IMR-90 (cell line): ENCODE measurements at places on chromosomes 1 and 21. TPM values are rescaled to one million over a fixed set of nuclear protein-coding genes. Genes with fewer than 3 reads are reported as not detected.

GRCh38 chr1:95503278-95504030, 269.4 kb downstream of the RWDD3 start:
- no peak for DNase-seq

DNA sequence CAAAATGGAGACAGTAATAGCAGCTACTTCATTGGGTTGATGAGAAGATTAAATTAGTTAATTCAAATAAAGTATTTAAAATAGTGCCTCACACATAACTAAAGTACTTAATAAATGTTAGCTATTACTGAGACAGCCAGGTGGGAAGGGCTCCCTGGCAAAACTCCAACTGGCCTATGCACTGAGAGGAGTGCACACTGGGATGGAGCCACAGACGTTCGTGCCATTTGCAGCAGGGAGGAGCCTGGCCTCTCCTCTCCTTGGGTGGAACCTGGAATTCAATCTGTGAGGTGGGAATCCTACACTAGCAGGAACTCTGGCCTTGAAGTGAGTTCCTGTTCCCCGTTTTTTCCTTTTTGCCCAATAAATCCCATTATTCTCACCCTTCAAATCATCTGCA, 28.1 kb downstream of the SLC5A9 start:
- DNase-seq, result no peak

DNA sequence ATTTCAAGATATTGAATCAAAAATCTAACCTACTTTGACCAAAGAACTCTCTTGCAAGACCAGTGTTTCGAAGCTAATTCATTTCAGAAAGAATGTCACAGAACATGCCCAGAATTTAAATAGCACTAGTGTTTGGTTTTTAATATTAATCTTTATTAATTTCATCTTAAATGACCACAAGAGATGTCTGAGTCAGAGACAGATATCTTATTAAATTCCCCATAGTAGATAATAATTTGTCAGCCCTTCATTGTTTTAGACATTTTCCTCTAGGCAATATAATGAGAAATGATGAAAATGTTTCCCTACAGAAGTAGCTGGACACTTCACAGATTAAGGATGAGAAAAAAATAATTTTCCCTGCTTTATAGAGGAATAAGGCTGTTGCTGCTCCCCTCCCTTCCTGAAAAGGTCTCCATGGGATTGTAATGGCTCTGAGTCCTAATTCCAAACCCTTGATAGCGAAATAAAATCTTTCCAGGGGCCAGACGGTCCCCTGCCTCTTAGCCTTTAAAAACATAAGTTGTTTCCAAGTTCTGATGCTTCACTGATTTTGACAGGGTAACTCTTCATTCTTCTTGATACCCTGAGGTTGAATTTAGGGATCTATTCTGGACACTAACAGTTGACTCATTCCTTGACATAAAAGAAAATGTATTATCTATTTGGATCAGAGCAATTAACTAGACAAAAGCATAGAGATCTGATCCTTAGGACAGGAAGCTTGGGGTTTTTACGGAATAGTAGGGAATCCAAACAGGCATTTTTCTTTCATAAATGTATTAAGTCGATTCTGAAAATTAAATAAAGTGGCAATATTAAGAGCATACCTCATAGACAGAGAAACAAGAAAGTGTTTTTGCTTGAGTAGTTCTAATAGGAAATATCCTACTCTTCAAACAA, 820.8 kb downstream of the BRINP3 start:
- no peak for DNase-seq

- DNase-seq, result peak; percentile 33
Observed at GRCh38 chr1:23452011-23452411, 27.5 kb upstream of the TCEA3 start.

GRCh38 chr1:20367116-20367585, 76.5 kb downstream of the VWA5B1 start:
- DNase-seq, result peak; percentile 45

DNA sequence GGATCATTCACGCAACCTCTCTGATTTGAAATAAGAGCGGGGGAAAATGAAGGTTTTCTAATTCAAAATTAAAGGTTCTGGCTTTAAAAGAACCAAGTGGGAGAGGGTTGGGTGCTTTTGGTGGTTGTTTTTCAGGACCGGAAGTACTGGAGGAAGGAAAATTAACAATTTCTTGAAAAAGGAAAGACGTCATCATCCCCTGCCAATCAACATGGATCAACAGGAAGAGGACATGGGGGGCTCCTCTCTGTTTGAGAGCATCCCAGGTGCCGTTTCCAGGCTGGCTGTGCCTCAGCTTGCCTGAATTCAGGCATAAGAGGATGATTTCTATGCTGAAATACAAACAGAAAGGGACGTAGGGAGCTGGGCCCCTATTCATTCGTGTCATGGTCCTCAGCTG, 21.6 kb upstream of the NID1 start:
- no peak for DNase-seq

DNA sequence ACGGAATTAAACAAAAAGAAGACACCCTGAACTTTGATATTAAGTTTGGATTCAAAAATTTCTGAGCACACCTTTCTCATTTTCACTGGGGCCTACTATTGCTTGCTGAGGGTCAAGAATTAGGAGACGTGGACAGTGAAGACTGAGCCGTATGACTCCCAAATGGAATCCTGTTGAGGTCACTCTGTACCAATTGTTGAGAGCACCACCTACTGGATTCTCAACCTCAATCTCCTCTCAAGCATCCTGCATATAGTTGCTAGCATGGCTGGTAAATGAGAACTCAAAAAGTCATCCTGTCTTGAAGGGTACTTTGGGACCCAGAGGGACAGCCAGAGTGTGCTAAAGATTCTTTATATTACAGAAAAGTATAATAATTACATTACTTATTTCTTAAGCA, 20.2 kb upstream of the MTR start:
- DNase-seq, result peak; percentile 15

- no peak for DNase-seq
Observed at GRCh38 chr1:2224631-2225428, 3.3 kb upstream of the SKI start.

GRCh38 chr1:36609241-36610027, 126.7 kb upstream of the CSF3R start:
- DNase-seq, result peak; percentile 29

- DNase-seq, result no peak
Observed at GRCh38 chr1:240332672-240333071, 241.0 kb downstream of the FMN2 start.

GRCh38 chr1:15346346-15347030, 63.2 kb upstream of the EFHD2 start:
- no peak for DNase-seq

DNA sequence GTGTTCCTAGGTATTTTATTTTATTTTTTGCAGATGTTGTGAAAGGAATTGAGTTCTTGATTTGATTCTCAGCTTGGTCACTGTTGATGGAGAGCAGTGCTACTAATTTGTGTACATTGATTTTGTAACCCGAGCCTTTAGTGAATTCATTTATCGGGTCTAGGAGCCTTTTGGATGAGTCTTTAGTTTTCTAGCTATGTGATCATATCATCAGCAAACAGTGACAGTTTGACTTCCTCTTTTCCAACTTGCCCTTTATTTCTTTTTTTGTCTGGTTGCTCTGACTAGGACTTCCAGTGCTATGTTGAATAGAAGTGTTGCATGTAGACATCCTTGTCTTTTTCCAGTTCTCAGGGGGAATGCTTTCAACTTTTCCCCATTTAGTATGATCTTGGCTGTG, 138.9 kb downstream of the LHX8 start:
- no peak for DNase-seq

DNA sequence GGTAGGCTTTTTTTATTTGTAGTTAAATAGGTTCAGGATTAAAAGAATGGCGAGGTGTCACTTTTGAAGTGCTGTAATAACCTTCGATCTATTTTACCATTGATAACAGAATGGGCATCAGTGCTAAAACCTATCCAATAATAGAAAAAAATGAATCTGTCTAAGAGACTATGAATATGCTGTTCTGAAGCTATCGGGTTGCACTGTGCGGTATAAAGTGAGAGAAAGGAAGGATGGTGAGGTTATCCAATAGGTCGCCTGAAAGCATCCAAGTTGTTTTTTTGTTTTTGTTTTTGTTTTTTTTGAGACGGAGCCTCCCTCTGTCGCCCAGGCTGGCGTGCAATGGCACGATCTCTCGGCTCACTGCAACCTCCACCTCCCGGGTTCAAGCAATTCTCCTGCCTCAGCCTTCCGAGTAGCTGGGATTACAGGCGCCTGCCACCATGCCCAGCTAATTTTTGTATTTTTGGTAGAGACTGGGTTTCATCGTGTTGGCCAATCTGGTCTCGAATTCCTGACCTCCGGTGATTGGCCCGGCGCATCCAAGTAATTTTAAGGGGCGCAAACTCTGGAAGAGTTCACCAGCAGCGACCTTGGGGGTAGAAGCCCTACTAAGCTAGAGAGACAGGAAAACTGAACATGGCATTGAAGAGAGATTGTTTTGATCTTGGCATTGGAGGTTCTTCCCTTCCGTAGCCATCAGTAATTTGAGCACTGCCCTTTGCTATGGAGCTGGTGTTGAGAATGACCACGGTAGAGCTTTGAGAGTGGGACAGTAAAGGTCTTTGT, 8.7 kb upstream of the MDM4 start:
- DNase-seq, result peak; percentile 22

GRCh38 chr21:25986928-25987327, 183.6 kb downstream of the APP start:
- no peak for DNase-seq

DNA sequence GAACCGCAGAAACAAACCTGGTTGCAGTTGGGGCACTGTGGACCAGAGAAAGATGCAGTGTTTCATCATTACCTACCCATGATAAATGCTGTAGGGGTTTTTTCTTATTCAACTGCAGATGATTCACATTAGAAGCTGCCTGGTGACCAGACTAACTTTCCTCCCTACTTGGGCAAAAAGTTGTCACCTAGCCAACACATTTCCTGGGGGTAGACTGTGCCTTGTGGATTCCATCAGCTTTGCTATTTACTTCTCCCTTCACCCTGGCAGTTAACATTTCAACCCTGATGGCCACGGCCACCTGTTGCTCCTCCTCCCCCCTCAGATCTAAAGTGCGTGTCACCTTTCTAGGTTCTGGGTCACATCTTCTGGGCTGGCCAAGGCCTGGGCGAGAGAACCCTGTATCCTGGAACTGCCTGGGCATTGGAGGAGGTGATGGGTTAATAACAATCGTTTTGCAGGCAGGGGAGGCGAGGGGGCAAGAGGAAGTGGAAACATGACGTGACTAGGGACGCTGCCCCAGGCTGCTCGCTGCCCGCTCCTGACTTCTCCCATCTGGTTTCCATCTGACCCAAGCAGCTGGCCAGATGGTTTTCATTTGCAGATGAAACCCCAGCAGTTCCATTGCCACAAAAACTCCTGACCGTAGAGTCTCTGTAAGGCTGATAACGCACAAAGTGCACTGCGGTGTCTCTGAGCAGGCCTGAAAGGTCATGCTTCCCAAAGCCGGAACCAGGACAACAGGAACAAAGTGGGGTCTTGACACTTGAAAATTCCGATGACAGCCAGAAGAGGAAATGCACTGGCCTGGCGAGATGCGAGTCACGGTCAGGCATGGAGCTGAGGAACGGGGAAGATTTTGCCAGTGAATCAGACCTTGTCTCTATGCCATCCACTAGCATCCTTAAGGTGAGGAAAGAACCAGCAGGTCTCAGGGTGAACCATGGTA, 36.6 kb downstream of the CAPZB start:
- DNase-seq, result peak; percentile 93

DNA sequence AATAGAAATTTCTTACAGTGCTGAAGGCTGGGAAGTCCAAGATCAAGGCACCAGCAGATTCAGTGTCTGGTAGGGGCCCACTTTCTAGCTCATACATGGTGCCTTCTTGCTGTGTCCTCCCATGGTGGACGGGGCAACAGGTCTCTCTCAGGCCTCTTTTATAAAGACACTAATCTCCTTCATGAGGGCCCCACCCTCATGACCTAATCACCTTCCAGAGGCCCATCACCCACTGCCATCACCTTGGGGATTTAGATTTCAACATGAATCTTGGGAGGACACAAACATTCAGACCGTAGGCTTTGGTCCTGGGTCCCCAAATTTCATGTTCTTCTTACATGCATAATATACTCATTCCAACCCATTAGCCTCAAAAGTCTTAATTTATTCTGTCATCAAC, 71.5 kb downstream of the PGM1 start:
- DNase-seq, result no peak

- no peak for DNase-seq
Observed at GRCh38 chr1:174894117-174894762, 105.5 kb upstream of the CACYBP start.

- no peak for DNase-seq
Observed at GRCh38 chr1:19477284-19478249, 7.8 kb downstream of the CAPZB start.

- no peak for DNase-seq
Observed at GRCh38 chr1:27489501-27489972, 430 bp downstream of the WASF2 start.

GRCh38 chr1:203448521-203449061, 27.0 kb upstream of the PRELP start:
- no peak for DNase-seq

DNA sequence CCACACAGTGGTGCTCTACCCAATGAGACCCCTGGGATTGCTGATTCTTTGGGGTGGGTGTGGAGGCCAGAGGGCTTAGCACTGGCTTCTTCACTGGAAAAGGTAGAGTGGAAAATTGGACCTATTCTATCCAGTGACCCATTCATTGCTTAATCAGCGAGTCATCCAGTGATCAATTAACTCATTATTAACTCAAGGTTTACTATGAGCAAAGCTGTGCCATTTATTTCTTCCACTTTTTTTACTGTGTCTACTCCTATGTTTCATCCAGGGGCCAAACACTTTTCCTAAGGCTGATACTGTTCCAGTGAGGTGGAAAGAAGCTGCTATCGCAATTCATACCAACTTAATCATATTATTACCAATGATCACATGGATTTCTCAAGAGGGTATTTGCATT, 363.9 kb downstream of the RPS6KC1 start:
- no peak for DNase-seq

- no peak for DNase-seq
Observed at GRCh38 chr21:44509539-44509938, 30.5 kb downstream of the KRTAP10-1 start.

DNA sequence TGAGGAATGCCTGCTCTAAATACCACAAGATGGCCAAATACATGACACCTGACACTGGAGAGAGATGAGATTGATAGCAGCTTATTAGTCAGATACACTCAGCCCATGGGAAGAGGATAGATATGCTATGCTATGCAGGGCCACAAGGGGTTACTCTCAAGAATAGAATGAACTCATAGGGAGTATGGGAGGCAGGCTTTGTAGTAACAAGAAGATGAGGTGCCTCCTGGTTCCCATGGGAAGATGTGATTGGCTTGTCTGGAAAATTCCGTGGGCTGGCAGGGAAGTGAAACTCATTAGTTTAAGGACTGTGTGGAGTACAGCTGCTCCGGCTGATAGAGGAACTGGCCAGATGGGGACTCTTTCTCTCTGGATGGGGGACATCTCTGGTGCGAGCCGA, 16.5 kb downstream of the CCDC30 start:
- DNase-seq, result peak; percentile 19

The CASQ2 gene
- total RNA-seq, result not detected in 2 replicates

The ACTN2 gene
- total RNA-seq, result under 0.01 TPM in 2 replicates

The RNF223 gene
- not detected in 2 replicates for total RNA-seq

The S100A8 gene
- not detected in 2 replicates for total RNA-seq

The GJB4 gene
- not detected in 2 replicates for total RNA-seq

The CD58 gene
- 5.4 and 6.4 TPM in 2 replicates for total RNA-seq

The DCDC2B gene
- not detected in 2 replicates for total RNA-seq

The OR2T2 gene
- not detected in 2 replicates for total RNA-seq

The FAM72C gene
- 0.72 and 0.83 TPM in 2 replicates for total RNA-seq
